Eye (tissue), 1 donor: ENCODE measurements at places on chromosomes 11 and 22.

DNA sequence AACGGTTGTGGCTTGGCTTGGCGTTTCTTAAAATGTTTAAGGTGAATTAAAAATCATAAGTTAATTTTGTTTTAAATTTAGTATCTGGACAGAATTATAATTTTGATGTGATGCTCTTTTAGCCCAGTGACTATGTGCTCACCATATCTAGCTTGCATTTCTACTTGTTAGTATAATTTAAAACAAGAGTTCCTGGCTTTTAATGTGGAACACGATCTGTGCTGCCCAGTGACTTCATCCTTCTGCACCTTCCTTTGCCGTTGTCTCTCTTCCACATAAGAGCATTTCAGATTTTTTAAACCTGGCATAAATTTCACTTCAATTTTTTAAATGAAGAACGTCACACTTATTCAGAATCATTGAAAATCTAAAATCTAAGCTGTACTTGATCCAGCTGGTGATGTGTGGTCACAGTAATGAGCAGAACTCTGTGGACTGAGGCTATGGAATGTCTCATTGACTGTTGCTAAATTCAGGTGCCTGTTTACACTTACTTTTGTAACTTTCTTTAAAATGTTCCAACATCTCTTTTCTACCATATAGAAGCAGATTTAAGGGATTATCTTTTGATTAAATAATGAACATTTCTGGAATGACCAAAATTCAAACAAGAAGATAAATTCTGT is 75.4 kb upstream of the ADSL start:
- no peak for DNase-seq

GRCh38 chr11:125192183-125192582 is 27.6 kb downstream of the PKNOX2 start:
- peak; percentile 34 for DNase-seq

- DNase-seq, result no peak
Observed at GRCh38 chr11:8713760-8714454, 31.3 kb downstream of the RPL27A start.

DNA sequence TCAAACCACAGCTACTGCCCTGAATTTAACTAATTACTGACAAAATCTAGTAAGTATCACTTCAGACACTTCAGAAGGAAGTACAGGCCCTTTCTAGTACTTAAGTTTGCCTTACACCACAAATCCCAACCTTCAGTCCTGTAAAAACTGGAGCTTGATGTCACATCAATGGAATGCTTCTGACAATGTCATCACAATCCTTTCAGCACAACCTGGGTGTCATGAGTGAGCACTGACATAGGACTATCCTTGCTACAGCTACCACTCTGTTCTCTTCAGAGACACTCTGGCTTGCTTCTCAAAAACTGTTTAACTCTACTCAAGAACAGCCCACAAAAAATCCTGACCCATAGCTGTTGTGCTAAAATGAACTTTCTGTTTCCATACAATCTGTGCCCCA is 108.2 kb downstream of the RRM1 start:
- DNase-seq, result no peak

DNA sequence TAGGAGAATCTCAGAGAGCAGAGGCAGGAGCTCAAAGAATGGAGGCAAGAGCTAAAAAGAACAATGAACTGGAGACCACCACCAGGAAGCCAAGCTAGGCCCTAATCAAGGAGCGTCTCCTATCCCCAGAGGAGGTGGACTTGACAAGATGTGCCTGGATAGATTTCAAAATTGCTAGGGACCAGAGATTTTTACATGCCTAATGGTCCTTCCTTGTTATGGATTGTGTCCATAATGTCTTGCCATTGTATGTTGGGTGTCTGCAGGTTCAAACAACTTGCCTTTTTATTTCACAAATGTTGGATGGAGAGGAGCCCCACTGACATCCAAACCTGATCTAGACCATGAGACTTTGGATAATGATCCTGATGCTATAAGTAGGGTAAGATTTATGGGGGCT is 88.2 kb upstream of the TP53I11 start:
- DNase-seq, result no peak

- peak; percentile 62 for DNase-seq
Observed at GRCh38 chr11:19905280-19905853, 192.7 kb downstream of the NAV2 start.

DNA sequence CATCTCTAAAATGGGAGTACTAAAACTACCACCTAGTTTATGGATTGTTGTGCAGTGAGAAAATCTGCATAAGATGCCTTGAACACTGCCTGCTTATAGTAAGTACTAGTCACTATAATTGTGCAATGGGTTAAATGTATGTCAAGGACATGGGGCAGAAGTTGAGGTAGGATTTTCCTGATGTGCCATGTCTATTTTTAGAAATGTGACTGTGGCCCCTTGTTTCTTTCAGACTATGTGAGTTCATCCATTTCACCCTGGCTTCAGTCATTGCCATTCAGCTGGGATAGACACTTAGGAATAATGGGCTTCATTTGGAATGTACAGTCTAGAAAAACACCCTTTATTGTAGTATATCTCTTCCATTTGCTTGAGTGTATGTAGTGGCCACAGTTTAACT is 51.4 kb downstream of the BDNF start:
- no peak for DNase-seq

- DNase-seq, result no peak
Observed at GRCh38 chr11:16977136-16977993, 36.8 kb downstream of the PLEKHA7 start.

DNA sequence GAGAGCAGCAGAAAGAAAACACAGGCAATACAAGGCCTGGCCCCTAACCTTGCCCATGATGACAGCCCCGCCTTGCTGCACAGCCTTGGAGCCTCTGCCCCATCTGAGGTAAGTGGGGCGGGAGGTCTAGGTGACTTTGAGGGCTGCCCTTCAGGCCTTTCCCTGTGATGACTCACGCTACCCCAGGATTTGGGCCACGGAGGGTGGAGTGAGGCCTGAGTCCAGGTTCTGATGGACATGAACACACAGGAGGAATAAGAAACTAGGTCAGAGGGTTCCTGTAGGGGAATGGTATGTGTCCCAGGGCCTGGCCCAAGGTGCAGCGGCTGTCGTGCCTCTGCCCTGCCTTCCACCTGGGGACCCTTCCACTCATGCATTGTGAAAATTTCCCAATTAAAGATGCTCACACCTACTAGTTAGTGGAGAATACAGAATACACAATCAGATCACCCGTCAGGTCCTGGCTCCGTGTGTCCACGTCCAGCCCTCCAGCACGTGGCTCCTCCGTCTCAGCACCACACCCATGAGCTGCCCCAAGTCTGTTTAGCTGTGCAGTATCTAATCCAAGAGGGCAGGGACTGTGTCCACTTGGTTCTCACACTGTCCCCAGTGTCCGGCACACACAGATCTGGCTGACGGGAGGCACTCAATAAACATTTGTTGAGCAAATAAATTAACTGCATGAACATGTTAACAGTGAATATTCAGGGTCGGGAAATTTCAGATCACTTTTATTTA is 111.0 kb downstream of the CHST1 start:
- no peak for DNase-seq
